Activated T-cell treated with anti-CD3 and anti-CD28 coated beads, Interleukin-2, amount 50 U/mL, for 72 hours (primary cell): ENCODE measurements at places on chromosomes 7 and 10.

- DNase-seq = no peak
These were observed 45.3 kb downstream of the PDLIM1 start for GRCh38 chr10:95245425-95246055.

DNA sequence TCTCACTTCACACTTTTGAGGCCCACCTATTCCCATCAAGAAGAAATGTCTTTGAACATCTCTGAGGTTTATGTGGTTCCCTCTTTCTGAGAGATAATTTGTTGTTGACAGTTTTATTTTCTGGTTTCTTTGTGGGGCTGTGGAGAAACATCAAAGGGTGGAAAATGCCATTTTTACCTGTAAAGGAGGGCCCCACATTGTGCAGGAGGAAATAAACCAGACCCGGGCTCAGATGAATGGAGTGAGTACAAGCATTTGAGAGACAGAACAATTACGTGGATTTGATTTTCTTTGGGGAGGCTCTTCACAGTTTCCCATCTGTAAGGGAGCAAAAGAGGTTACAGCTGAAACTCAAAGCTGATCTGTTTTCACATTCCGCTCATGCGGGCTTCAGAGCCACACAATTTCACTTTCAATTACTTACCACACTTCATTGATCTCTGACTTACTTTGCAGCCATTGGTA is 29.8 kb downstream of the ITPRIP start:
- peak; percentile 39 for DNase-seq

DNA sequence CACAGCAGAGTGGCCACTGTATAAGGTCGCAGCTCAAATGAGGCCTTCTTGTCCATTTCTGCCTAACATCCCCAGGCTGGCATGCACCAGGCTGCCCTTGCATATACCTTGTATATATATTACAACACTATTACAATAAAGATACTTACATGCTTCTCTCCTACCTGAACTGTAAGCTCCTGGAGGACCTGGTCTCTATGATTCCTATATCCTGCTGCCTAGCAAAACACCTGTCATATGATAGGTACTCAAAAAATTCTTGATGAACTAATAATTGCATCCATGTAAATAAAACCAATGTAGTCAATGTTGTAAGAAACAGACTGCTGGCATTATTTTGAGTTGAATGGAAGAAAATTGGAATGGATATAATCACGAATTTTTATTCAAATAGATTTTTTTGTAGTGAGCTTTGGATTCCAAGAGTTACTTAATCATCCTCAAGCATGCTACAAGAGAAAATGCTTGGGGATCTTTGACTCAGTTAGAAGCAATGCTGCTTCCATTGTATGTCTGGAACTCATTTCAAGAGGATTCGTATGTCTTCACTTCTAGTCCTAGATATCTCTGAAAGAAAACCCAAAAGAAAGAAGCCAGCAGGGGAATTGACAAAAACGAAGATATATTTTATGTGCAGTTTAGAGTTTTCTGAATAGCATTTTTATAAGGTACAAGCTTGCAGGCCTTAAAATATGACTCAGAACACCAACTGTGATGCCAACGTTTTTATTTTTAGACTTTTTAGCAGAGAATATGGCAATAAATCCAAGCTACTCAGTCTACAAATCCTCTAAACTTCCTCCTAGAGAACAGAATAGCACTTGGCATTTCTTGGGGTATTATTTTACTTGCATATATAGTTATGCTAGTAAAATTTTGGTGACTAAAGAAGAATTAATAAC is 53.1 kb downstream of the OSBPL3 start:
- no peak for DNase-seq

DNA sequence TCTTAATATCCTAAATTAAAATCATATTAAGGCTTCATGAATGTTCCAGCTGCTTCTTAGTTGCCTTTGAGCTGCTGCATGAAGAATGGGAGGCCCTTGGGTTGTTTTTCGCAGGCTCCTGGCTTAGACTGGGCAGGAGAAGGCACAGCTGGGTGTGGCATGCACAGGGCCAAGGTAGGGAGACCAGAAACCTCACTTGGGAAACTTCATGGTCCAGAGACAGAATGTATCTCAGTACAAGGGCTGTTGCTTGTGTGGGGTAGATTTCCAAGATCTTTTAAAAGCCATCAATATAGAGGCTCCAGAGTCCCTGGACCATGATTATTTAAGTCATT is 49.9 kb downstream of the BUB3 start:
- no peak for DNase-seq

- DNase-seq = no peak
These were observed 34.0 kb upstream of the CYTH3 start for GRCh38 chr7:6306471-6306870.

DNA sequence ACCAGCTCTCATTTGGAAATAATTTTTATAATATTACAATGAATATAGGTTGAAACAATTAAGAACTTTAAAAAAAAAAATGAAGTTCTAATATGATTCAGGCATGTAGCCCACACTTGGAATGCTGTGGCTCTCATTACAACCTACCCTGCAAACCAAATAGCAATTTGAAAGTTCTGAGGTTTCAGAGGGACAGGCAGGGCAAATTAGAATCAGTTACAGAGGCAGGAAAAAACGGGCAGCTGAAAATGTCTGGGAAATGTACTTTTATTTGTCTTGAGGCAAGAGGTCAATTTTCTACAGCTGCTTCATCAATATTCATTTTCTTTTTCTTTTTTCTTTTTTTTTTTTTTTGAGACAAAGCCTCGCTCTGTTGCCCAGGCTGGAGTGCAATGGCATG is 95.3 kb downstream of the PIP4K2A start:
- DNase-seq = no peak

GRCh38 chr10:101131962-101132635 is 999 bp downstream of the TLX1 start:
- no peak for DNase-seq

DNA sequence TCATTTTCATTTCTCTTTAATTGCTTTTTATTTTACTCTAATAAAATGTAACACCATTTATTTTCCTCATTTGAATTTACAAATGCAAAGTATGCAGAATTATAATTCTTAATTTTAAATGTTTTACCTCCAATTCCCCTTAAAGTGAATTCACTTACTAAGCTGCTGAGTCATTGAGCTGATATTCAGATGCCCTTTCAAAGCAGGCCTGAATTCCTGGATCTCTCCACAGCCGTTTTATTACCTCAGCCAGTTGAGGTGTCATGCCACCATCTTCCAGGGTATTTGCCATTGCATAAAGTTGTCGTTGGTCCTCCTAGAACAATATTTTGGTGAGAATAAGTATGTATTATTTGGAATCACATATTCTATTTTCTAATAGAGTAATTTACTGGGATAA is 33.2 kb downstream of the GNAT3 start:
- DNase-seq = no peak

GRCh38 chr10:114541081-114541796 is 116.8 kb downstream of the ABLIM1 start:
- DNase-seq = peak; percentile 83

- DNase-seq = no peak
These were observed 24.9 kb upstream of the FAM180A start for GRCh38 chr7:135773464-135773863.

DNA sequence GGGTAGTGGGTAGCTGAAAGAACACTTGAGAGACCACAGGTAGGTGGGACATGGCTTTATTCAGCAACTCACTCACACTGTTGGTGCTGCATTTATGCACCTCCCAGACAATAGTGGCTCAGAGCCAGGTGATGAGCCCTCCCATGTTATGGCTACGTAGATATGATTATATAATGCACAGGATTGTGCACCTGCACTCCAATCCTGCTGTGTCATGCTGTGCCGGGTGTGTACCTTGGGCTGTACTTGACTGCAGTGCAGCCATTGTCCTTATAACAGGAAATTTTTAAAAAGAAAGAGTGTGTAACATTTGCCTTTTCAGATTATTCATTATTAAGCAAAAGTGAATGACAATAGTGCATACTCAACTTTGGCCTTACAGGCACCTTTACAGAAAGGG is 366.1 kb upstream of the BMPER start:
- no peak for DNase-seq

DNA sequence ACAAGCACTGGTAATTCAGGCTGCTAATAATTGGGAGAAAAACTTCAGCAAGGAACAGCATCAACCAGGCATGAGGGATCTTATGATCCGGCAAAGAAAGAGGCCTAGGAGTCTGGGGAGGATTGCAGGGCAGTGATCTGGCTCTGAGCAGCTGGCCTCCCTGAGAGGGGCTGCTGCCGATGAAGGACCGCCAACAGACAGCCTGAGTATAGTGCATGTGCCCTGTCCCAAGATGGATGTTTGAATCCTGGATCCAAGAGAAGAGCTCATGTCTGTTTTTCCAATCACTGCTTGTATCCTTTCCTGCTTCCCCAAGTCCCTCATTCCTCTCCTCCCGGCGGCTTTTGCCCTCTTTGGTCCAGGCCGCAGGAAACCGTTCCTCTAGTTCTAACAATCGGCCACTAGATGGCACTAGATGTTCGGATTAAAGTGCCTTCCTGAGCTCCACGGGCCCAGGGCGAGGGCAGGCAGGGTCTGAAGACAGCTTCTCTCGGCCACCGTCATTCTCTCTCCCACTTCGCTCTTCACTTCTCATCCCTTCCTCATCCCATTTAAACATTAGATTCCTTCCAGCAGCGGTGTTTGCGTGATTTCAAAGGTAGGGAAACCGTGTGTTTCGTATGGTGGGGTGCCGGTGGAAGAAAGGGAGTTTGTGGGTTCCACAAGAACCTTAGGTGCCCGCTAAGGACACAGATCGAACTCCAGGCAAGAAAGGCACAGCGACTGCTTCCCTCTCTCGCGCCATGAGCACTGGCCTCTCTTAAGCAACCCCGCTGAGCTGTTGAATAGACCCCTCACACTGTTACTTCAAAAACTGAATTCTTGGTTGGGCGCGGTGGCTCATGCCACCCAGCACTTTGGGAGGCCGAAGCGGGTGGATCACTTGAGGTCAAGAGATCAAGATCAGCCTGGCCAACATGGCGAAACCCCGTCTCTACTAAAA is 82.4 kb downstream of the ADCYAP1R1 start:
- DNase-seq = peak; percentile 63

GRCh38 chr10:130495891-130496636 is 359.9 kb downstream of the GLRX3 start:
- no peak for DNase-seq

DNA sequence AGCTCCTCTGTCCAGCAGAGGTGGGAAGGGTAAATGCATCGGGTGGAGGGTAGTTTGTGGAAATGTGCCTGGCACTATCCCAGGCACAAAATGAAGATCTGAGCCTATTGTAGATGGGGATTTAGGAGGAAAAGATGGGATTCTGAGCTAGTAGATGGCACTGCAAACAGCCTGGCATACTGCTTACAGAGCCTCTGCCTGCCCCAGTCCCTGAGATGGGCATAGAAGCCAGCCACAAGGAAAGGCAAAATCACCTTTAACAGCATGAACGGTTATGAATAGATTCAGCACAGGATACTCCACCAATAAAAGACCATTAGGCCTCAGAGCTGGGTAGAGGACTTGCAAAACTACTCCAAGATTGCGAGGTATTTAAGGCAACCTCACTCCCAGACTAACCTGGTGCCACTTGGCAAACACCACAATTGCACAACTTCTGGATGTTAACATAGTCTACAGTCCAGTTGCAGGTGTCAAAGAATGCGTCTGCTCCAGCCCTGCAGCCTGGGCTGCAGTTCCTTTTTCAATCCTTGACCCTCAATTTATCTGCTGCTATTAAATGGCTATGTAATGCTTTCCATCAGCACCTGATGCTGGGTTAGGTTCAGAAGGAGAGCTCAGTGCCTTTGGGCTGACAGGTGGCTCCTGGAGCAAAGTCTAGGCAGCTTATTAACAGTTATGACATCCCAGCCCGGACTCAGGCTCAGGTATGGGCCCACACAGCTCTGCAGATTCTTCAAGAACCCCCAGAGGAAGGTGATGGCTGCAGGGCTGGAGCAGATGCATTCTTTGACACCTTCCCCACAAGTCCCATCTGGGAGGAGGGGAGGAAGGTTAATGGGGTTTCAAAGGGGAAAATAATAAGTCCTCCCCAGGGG is 34.0 kb downstream of the CDHR3 start:
- no peak for DNase-seq

DNA sequence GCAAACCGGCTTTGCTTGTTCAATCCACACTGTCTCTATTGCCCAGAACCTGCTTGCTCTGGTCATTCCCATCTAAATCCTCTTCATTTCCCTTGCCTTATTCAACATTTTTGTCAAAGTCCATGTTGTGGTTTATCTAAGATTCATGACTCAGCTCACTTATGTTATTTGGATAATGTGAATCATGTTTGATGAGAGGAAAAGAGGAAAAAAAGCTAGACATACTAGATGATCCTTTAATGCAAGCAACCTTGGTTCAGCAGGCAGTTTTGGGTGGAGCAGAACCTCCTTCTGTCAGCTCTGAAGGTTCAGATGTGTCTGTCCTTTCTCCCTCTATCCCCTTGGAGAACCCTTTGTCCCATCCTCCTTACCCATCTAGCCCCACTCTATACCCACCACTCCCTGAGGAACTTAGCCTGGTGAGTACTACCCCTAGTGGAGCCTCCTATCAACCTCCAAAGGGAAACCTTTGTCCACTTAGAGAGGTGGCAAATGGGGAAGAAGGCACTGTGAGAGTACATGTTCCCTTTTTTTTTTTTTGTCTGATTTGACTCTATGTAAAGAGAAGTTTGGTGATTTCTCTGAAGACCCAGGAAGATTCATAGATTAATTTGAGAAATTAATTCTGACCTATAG is 2.1 kb upstream of the SAMD9L start:
- no peak for DNase-seq

- no peak for DNase-seq
These were observed 214.2 kb upstream of the KAT6B start for GRCh38 chr10:74612195-74612594.

GRCh38 chr7:124840435-124840834 is 74.8 kb upstream of the GPR37 start:
- DNase-seq = no peak

DNA sequence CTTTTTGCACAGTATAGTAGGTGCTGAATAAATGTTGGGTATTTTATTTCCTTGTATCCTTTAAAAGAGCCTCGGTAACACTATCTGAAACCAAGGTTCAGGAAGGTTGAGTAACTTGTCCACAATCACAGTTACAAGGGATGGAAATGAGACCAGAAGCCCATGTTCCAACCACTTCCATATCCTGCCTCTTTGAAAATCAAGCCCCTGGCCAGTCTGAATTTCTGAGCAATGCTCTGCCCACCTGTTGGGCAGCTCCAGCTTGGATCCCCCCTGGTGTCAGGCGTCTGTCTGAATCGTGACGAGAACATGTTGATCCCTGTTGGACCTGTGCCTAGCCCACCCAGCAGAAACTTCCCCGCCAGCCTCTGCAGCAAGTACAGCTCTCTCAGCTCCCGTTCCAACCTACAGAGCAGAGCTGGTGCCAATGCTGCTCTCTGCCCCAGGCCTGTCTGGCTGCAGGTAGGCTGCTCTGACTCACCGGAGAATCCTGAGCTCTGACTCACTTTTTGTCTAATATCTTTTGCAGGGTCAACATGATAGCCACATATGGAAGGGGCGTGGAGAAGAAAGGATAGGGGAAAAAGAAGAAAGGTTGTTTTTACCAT is 595.5 kb downstream of the INHBA start:
- DNase-seq = no peak

DNA sequence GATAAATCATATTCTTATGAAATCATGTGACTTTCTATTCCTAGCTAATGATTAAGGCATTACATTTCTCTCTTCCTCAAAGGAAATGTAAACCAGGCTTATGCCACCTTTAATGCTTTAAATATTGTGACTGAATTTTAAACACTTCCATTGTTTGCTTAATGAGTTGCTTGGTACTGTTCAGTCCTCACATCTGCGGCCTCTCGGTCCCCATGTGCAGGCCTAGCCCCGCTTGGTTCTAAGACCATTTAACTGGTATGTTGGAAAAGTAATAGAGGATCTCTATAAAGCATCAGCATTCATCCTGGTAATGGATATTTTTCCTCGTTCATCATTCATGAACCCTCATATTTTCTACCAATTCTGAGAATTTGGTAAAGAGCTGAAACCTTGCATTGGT is 27.4 kb downstream of the THSD7A start:
- DNase-seq = no peak

- peak; percentile 86 for DNase-seq
These were observed at the start of the genes COG5 and DUS4L for GRCh38 chr7:107563775-107564552. TSS of gene COG5 (minus strand) at chr7:107563920. CDS start at chr7:107563896, 24 bp downstream. TSS of gene DUS4L (plus strand) at chr7:107563971. CDS start at chr7:107567071, 3,100 bp downstream.
